ENCODE measurements at places on chromosomes 2 and 18.
A peak's percentile ranks its signal among the peaks of the same experiment; 100 is the strongest.

- DNase-seq, result no peak
Observed at GRCh38 chr2:95041824-95042442, 16.4 kb downstream of the MAL start.

- no peak for DNase-seq
Observed at GRCh38 chr2:80244905-80245584, 59.5 kb downstream of the LRRTM1 start.

- DNase-seq, result no peak
Observed at GRCh38 chr2:53568469-53568868, 199.1 kb upstream of the CHAC2 start.

DNA sequence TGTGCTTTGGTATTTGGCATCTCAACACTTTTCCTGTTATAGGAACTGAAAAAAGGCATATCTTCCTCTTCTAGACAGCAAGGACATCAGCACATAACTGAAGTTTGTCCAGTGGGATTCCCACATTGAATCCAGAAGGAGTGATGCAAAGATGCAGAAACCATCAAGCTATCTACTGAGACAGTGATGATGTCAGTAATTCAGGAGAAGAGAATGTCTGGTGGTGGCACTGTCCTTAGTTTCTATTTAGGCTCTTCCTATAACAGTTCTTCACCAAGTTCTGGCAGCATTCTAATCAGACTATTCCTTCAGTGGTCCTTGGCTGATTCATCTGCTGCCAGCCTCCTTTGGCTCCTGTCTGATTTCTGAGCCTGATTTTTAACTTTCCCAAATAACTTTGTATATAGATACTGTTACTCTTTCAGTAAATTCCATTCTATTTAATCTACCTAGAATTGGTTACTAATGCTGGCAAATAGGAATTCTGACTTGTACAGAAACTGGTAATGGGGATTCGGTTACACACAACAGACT is 56.6 kb upstream of the AGPS start:
- DNase-seq, result no peak

- DNase-seq, result no peak
Observed at GRCh38 chr2:145273840-145274239, 753.9 kb upstream of the ZEB2 start.

GRCh38 chr18:35730691-35731370 is 149.3 kb downstream of the GALNT1 start:
- DNase-seq, result no peak

DNA sequence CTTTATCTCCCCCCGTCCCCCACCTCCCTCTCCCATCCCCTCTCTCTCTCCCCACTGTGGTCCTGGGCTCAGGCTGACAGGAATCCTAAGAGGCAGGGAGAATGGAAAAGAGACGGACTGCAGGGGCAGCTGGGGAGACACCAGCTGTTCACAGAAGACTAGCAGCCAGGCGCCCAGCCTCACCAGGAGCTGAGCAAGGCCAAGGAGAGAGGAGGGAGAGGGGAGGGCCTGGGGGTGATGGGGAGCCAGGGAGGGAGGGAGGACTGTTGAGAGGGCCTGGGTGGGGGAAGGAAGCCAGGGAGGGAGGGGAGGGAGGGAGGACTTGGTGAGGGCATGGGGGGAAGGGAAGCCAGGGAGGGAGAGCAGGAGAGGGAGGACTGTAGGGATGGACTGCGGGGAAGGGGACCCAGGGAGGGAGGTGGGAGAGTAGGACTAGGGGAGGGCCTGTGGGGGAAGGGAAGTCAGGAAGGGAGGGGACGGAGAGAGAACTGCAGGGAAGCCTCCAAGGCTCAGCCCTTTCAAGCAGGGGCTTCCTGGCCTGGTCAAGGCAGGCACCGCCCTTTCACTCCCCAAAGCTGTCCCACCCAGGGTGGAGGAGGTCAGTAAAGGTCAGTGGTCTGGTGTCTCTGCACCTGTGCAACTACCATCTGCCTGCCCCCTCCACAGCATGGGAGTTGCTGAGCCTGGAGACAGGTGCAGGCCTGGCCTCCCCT is 517.7 kb upstream of the MYT1L start:
- DNase-seq, result no peak

GRCh38 chr2:181235683-181236459 is 221.3 kb upstream of the ITGA4 start:
- no peak for DNase-seq

- no peak for DNase-seq
Observed at GRCh38 chr2:200177971-200178911, 128.3 kb upstream of the SPATS2L start.

DNA sequence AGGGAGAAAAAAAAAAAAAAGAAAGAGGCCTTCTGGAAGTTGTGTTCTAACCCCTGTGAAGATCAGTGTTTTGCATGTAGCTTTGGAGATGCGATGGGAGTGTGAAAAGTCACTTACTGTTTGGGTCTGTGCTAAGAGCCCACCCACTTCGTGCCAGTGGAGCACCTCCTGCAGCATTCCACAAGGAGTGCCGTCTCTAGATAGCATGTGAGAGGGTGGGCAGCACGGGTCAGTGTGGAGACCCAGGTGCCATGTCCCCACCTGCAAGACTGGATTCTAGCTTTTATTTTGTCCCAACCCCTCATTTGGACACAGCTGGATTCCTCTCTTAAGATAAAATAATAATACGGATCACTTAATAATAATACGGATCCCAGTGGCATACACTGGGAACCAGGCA is 12.5 kb upstream of the TMEM185B start:
- no peak for DNase-seq

- no peak for DNase-seq
Observed at GRCh38 chr2:109719871-109720270, 74.2 kb upstream of the RGPD5 start.

DNA sequence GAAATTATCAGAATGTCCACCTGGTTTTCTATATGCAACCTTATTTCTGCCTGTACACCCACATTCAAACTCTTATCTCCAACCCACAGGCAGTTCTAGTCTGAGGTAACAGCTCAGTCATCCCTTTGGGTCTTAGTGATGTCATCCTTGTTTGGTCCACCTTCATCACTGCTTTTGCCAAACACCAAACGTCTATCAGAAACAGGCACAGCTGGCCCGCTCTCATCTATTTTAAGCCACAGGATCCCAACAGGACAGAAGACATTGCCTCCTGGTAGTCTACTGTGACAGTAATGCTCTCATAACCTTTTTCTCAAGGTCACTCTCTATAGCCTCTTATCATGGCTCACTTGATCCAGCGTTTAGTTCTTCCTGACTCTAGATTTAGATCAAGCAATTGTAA is 99.0 kb upstream of the CHAC2 start:
- DNase-seq, result no peak

DNA sequence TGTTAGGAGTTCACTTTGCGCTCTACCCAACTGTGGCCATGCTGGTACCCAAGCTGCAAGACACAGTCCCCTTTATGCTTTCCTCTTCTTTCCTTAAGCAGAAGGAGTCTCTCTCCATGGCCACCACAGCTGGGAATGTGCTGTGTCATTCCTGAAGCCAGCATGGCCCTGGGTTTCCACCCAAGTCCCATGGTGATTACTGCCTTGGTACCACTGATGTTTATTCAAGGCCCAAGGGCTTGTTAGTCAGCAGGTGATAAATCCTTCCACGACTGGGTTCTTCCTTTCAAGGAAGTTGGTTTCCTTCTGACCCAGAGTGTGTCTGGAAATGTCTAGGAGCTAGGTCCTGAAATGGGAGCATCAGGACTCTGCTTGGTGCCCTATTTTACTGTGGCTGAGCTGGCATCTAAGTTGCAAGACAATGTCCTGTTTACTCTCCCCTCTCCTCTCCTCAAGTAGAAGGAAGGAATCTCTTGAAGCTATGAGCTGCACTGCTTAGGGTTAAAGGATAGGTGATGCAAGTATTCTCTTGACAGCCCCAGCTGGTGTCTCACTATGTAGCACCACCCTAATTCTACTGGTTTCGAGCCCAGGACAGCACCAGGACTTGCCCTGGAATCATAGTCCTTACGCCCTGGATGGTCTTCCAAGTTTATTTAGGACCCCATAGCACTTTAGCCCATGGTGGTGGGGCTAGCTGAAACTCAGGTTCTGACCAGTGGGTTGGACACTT is 18.7 kb upstream of the NUP35 start:
- DNase-seq, result no peak

GRCh38 chr2:187855689-187856088 is 301.5 kb upstream of the TFPI start:
- no peak for DNase-seq

- no peak for DNase-seq
Observed at GRCh38 chr2:119517433-119517832, 6.8 kb downstream of the SCTR start.

DNA sequence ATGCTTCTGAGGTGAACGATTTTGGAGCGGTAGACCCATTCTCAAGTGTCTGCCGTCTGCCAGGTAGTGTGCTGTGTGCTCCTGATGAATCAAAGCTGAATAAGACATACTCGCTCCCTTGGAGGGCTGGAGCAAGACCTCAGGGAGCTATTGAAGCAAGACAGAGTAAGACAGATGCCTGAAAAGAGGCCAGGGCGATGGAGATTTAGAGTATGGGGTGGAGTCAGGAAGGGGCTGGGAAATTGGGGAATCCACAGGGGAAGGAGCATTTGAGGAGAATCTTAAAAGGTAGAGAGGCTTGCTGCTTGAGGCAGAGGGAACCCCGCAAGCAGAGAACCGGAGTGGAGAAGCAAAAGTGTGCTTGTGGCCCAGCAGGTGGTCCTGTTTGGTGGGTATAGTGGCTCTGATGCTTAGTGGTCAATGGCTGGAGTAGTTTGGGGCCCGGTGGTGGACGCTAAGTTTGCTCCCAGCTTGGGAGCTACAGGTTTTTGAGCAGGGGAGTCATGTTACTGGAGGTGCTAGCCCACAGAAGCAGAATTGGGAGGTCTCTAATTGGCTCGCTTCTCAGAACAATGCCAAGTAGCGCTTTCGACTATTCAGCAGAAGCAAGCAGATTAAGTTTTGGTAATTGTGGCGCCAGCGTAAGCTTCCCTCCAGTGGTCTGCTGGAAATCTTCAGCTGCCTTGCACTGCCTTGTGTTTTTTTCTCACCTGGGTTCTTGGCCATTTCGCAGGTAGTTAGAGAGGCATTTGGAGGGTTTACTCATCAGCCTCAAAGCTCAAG is 2.0 kb downstream of the CNNM4 start:
- no peak for DNase-seq

DNA sequence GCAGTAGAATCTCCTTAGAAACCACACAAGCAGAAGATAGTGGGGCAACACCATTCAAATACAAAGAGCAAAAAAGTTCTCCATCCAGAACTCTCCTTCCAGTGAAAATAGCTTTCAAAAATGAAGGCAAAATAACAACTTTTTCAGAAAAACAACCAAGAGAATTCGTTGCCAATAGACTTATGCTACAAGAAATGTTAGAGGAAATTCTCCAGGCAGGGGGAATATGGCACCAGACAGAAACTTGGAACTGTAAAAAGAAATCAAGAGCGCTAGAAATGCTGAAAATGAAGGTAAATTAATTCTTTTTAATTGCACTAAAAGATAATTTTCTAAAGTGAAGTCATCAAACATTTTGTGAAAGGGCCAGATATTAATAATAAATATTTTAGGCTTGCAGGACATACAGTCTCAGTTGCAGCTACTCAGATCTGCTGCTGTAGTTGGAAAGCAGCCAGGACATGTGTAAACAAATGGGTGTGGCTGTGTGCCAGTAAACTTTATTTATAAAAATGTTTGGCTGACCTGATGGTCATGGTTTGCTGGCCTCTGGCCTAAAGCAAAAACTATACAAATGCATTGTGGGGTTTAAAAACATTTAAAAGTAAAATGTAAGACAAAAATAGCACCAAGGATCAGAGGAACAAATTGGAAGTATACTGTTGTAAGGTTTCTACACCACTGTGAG is 73.7 kb upstream of the TGFA start:
- DNase-seq, result no peak

DNA sequence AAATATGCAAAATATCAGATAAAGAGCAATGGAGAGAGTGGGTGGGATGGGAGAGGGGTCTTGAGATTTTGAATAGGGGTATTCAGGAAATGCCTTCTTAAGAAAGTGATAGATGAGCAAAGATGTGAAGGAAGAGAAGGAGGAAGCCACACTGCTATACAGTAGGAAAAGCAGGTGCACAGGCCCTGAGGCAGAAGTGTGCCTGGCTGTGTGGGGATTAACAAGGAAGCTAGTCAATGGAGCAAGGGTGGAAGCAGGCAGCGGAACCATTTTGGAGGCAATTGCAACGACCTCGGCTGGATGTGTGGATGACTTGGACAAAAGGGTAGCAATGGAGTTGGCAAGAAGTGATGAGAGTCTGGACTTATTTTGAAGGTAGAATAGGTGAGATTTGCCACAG is 11.0 kb upstream of the CNGA3 start:
- DNase-seq, result no peak

- no peak for DNase-seq
Observed at GRCh38 chr18:36108601-36109000, 20.5 kb downstream of the SLC39A6 start.

DNA sequence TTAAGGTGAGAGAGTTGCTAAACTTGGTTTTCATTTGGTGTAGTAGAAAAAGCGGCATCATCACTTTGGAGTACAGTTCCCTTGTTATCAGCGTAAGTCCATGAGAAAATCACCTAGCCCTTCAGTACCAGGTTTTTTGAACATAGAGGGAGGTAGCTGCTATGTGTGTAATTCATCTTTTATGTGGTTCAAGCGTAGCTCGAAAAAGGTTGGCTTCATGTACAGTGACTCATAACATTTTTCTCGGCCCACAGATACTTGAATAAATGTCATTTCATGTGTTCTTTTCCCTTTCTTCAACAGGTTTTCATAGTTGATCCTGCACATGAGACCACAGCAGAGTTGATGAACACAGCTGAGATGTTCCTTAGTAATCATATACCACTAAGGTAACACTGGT is 43.6 kb downstream of the UGGT1 start:
- DNase-seq, result no peak

DNA sequence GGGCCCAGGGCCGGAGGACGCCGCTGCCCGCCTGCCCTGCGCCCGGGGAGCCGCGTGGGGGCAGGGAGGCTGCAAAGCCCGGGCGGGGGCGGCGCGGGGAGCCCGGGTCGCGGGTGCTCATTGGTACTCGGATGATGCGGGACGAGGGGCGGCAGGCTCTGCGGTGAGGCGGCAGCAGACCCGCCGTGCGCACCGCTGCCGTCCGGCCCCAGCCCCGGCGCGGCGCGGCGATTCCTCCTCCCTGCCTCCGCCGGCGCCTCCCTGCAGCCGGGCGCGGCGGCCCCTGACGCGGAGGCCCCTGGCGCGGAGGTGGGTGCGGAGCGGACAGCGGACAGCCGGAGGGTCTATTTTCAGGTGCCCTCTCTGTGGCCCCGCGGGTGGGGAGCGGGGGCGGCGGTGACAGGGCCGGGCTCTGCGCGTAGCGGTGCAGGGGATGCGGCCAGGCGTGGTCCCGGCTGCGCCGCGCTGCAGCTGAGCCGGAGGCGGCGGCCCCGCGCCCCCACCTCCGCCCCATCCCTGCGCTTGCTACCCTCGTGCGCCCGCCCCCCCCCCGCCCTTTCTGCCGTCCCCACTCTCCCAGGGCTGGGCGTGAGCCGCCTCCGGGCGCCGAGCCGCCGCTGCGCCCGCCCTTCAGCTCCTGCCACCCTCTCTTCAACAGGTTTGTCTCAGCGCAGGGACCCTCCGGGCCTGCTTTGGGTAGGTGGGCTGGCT is 640 bp downstream of the SPTBN1 start:
- DNase-seq, result peak; percentile 41

- DNase-seq, result no peak
Observed at GRCh38 chr2:219369447-219369861, 18.3 kb downstream of the DNPEP start.

Measured in caudate nucleus (tissue), 63 donors.